HCEC 1CT (cell line): ENCODE measurements at places on chromosomes 3 and 15.

GRCh38 chr3:8416965-8417364, 84.7 kb upstream of the LMCD1 start:
- DNase-seq = peak; percentile 15

DNA sequence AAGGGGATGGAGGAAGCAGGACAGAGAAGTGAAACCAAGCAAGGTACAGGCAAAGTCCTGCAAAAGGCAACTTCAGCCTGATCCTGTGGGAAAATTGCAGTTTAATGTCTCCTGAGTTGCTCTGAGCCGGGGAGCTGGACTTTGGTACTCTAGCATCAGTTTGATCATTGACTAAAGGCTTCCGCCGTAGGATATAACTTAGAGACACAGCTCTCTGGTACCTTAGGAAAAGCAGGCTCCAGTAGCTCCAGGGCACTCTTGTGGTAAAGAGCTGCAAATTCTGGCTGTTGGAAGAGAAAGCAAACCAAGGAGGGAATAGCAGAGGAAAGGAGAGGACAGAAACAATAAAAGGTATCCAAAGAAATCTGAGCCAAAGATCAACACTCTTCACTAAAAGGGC, 521.1 kb downstream of the PLOD2 start:
- DNase-seq = no peak

DNA sequence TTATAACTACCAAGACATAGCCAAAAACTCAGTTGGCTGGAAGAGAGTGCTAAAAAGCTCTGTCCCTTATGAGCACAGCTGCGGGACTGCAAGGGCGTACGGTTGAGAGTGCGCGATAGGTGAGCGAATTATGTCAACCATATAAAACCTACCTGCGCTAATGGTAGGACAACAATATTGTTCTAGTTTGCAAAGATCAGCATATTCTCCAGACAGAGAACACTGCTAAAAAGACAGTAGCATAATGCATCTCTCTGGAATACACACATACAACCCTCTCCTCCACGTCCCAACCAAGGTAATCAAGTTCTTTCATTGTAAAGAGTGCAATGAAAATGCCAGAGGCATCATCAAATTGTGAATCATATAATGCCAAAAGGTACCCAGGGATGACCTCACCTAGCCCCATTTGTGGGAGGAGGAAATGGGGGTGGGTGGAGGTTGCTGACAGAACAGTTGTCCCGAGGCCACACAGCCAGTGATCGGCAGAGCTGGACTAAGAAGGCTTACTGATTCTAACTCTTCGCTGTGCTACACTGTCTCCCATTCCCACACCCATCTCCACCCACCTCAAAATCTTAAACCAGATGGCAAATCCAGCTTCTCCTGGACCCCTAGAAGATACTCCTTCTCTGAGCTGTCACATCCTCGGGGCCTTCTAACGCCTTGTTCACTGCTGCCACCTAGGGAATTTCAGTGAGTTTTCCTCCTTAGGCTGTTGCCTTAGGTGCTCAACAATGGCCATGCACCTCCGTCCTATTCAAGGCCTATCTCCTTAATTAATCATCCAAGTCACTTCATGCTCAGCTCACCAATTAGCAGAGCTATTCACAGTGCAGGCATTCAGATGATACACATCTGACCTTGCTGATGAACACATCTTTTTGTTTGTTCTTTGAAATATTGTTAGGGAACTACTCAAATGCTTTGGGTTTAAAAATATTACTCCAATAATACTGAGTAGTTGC, 60.7 kb downstream of the RPL22L1 start:
- peak; percentile 87 for DNase-seq

DNA sequence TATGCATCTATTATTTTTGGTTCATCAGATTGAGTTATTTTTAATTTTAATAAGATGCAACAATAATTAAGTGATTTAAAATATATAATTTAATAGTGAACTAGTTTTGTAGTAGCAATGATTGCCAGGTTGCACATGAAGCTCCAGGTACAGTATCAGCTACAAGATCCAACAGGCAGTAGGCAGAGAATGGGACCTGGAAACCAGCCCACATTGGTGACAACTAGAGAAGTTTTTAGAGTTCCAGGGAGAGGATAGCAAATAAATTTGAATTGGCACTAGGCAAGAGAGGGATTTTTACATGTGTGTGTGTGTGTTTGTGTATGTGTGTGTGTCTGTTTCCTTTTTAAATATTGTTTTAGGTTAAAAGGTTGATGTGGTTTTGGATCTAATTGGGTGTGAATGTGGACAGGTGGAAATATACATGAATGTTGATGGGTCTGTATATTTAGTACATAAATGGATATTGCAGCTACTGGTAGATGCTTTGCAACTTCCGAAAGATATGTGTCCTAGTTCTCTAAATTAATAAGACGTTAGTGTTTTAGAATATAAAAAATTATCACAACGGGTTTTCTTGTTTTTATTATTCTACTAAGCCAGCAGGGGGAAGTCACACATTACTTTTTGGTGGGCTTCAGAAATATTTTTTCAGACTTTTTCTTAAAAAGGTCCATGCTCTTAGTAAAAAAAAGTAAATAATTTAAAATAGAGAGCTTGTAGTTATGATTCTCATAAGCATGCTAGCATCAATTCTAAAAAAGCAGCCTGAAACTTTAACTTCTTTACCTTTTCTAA, 110.1 kb upstream of the GBE1 start:
- DNase-seq = no peak

DNA sequence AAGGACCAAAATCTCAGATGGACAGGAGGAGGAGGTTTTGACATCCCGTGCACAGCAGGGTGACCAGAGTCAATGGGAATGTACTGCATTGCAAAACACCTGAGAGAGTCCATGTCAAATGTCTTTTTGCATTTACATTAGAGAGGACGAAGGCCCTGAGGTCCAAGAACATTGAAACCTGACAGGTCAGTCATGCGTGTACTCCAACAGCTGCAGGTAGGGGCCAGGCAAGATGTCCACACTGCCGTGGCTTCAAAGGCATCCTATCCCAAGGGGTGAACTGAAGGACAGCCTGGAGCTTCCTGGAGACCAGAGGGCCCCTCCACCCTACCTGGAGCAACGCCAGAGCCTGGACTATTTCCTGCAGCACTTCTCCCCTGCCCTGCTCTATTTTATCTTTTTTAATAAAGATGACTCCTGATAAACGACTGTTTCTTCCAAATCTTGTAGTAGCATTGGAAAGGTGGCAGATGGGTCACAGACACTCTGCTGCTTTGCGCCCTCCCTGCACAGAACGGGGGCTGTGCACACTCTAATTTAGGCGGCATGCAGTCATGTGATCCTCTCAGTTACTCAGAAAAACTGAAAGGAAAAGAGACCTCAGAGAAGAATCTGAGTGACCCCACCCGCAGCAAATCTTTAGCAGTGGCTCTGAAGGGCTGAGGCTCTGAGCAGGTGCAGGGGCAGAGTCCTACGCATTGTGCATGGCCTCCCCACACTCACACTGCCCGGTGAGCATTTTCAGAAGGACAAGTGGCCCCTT, 68.2 kb downstream of the HMCES start:
- no peak for DNase-seq

DNA sequence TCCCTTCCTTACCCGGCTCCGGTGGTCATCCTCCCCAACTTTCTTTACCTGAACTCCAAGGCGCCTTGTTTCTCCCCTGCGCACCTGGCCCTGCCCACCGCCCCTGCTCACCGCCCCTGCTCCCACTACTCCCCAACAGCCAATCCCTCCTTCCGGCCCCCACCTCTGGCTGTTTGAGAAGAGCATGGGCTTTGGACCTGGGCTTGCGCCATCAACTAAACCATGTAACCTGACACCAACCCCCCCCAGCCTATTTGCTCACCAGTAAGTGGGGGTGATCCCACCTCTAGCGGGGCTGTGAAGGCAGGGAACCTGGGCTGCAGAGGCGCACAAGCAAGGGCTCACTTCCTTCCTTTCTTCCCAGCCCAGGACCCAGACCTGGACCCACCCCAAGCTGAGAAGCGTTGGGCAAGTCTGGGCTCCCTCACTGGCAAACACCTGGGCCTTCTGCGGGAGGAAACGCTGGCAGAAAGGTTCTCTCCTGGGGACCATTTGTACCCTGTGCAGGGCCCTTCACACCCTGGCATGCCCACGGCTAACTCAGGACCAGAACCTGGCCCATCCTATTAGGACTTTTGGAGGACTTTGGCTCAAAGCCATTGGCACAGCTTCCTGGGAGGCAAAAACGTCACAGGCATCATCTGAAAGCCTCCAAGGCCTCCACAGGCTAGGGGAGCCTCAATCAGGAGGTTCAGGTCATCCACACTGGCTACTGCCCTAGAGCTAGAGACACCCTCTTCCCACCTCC, at the start of gene PLXNB1:
TSS of gene PLXNB1 (minus strand) at position 127 of the 748 bp plus-strand sequence. CDS start 5,475 bp downstream, outside the sequence.
- peak; percentile 41 for DNase-seq

GRCh38 chr3:9013782-9014563, 50.7 kb upstream of the RAD18 start:
- peak; percentile 13 for DNase-seq

GRCh38 chr3:124504332-124505059, 225.8 kb upstream of the UMPS start:
- no peak for DNase-seq

DNA sequence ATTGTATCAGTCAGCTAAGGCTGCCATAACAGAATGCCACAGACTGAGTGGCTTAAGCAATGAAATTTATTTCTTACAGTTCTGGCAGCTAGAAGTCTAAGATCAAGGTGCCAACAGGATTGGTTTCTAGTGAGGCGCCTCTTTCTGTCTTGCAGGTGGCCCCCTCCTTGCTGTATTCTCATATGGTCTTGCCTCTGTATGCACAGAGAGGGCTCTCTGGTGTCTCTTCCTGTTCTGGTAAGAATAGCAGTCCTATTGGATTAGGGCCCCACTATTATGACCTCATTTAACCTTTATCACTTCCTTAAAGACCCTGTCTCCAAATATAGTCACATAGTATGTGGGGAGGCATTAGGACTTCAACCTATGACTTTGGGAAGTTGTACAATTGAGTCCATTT, 253.9 kb downstream of the EDEM1 start:
- DNase-seq = no peak

DNA sequence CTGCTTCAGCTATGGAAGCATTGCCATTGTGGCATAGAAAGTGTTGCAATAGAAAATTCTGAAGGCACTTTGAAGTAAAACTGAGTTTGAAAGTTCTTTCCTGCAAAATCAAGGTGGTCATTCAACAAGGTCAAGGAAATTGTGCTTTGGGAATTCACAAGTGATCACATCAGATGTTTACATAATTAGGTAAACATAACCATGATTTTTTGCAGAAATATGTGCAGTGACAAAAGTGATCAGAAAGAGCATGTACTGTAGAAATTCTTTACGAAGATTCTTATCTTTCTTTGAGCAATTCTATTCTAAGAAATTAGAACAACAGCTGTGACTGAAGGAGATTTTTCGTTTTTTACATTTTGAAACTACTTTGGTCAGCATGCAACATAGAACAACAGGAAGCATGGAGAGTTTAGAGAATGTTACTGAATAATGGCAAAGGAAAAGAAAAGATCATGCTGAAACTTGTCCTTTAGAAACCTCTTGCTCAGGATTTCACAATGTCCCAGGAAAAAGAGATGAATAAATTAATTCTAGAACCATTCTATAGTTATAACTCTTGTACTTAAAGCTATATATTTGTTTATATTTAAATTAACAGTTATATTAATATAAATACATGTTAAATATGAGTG, 643.4 kb upstream of the ARPP21 start:
- no peak for DNase-seq

- DNase-seq = no peak
Measured at GRCh38 chr3:135618123-135618522, 347.4 kb upstream of the PPP2R3A start.

DNA sequence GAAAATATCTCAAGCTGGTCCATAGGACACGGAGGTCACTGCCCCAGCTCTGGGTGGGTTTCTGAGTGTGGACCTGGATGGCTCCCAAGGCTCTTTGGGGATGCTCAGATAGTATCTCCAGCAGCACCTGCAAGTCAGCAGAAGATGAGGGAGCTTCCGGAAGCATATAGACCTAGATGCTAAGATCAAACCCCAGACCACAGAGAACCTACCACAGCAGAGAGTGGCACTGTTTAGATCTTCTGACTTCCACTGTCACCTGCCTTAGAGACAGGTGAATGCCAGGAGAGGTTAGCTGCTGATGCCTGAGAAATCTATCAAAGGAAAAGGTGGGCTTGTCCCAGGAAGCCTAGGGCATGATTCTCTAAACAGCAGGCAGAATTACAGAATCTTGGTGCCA, 105.7 kb upstream of the TRPM1 start:
- no peak for DNase-seq

GRCh38 chr3:126895178-126896066, 87.5 kb upstream of the PLXNA1 start:
- DNase-seq = no peak
